ENCODE measurements at places on chromosomes 1 and 21.

DNA sequence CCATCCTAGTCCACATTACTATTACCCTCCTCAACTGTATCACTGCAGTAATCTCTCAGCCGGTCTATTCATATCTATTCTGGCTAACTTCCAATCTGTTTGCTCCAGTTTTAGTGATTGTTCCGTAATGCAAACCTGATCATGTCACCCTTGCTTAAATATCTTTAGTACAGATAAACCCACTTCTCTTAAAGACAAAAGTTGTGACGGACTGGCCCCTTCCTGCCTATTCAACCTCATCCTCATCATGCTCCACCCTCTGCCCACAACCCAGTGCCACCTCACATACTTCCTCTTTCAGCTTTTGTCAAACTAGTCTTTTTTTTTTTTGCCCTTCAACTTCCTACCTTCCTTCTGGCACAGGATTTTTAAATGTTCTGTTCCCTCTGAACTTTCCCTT is 2.8 kb upstream of the C1orf162 start:
- DNase-seq = no peak

GRCh38 chr1:16068356-16069270 is 4.8 kb downstream of the FAM131C start:
- peak; percentile 64 for DNase-seq

GRCh38 chr1:8753736-8754135 is 63.7 kb downstream of the RERE start:
- DNase-seq = no peak

GRCh38 chr1:8822373-8823294 is 5.2 kb upstream of the RERE start:
- DNase-seq = peak; percentile 86

- peak; percentile 79 for DNase-seq
Observed at GRCh38 chr1:88655685-88656299, 28.3 kb upstream of the PKN2 start.
